ENCODE measurements at places on chromosomes 13 and 19.

DNA sequence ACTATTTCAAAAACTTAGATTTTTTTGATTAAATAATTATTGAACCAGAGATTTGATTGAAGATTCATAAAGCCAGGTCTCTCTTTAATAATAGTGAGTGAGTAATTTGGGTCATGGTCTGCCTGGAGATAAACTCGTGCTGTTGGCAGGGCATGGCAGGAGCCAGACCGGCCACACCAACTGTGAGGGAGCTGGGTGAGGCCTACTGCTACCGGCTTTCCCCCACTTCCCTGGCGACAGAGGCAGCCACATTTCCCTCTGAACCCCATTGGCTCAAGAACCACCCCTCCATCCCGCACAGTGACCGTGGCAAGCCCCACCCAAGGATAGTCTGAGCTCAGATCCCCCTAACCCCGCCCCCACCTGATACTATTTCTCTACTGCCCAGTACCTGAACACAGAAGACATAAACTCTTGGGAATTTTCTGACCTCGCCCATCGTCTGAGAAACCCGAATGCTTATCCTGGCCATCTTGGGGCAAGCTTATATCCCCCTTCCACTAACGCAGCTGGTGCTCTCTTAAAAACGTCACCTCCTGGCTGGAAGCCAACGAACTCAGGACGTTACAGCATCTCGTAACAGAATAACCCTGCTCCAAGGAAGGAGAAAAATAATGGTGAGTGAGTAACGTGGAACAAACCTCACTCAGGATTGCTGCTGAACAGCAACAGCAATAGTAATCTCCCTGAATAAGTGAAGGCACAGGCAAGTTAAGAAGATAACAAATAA lies 627.6 kb upstream of the PCDH9 start:
- no peak for DNase-seq

DNA sequence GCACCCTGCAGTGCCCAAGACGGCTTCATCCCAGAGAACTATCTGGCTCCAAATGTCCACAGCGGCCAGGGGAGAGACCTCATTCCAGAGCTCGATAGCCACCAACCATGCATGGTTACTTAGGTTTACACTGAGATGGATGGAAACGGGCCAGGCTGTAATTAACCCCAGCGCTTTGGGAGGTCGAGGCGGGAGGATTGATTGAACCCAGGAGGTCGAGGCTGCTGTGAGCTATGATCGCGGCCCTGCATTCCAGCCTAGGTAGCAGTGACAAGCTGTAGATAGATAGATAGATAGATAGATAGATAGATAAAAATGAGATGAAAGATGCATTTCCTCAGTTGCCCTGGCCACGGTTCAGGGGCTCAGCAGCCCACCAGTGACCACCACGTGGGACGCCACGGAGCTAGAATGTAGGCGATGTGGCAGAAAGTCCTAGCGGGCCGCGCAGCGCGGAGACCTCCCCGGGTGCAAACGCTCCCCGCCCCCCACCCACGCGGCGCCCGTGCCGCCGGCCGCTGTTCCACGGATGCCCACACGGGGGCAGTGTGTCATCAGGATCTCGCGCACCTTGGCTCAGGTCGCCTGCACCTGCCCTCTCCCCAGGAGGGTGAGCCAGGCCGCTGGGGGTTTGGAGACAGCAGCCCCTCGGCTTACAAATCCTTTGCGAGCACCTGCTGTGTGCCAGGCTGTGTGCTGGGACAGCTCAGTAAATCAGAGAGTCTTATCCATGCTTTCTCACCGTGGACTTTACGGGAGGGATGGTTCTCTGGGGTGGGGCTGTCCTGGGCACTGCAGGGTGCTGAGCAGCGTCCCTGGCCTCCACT lies 13.5 kb upstream of the TLE5 start:
- peak; percentile 73 for DNase-seq

DNA sequence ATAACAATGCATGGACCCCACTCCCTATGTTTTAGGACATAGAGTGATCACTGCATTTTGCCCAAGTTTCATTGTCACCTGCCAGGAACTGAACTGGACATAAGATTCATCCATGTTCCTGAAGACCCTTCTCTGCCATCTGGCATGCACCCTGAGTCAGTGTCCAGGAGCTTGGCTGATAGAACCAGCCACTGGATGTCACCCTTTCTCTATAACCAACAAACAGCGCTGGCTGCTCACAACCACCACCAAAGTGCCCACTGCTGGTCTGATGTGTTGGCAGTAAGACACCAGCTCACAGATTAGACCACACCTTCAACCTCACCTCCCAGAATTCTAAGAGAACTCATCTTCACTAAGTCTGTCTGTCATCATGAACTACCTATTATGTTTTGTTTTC lies 333.4 kb downstream of the ITGBL1 start:
- peak; percentile 63 for DNase-seq

- DNase-seq = no peak
These were observed 131.6 kb downstream of the COG6 start for GRCh38 chr13:39787086-39787487.

- DNase-seq = peak; percentile 18
These were observed 8.9 kb upstream of the OR1I1 start for GRCh38 chr19:15072930-15073647.

GRCh38 chr19:5358173-5358800 lies 17.7 kb upstream of the PTPRS start:
- no peak for DNase-seq

DNA sequence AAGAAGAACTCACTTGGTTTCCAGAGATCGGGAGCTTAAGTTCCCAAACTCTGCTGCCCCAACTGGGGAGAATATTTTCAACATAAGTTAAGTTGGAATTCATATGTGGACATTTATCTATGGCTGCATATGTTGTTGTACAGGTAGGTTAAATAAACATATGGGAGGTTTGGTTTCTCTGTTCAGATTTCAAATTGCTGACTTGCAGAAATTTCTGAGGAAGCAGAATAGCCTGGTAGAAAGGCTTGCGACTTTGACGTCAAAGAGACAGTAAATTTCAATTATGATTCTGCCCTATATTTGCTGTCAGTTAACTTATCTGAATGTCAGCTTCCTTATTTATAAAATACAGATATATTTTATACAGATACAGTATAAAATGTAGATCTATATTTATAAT lies 40.0 kb upstream of the TPP2 start:
- no peak for DNase-seq

GRCh38 chr19:36267061-36267845 lies 52.3 kb downstream of the ZNF146 start:
- no peak for DNase-seq

DNA sequence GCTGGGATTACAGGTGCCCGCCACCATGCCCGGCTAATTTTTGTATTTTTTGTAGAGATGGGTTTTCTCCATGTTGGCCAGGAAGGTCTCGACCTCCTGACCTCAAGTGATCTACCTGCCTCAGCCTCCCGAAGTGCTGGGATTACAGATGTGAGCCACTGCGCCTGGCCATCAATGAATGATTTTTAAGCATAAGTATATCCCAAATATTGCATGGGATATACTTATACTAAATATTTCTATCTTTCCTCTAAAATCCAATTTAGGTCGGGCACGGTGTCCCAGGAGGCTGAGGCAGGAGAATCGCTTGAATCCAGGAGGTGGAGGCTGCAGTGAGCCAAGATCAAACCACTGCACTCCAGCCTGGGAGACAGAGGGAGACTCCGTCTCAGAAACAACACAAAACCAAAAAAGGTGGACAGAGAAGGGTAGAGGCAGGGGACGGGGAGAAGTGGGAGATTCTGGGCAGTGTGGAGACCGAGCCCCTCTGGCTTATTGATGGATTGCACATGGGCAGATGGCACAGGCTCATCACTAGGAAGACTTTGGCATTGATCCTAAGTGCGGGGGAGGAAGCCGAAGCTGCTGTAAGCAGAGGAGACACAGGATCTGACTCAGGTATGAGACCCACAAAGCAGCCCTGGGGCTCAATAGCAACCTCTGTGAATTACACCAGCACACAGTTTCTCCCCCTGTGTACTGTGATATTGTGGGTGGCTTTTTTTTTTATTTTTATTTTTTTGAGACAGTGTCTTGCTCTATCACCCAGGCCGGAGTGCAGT lies 13.5 kb downstream of the ARRDC5 start:
- DNase-seq = no peak

DNA sequence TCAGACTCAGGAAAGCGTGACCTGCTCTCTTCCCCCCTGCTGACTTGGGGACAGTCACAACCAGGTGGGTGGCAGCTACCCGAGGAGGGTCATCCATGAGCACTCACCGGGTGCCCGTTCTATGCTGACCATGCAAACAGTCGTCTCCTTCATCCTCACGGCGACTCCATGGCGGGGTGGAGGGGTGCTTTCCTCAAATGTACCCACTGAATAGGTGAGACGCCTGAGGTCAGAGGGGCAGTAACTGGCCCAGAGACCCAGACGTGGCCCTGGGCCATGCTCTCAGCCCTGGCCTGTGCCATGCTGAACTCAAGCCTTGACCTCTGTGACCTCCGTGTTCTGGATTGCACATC lies 59.2 kb upstream of the TPM4 start:
- DNase-seq = no peak

DNA sequence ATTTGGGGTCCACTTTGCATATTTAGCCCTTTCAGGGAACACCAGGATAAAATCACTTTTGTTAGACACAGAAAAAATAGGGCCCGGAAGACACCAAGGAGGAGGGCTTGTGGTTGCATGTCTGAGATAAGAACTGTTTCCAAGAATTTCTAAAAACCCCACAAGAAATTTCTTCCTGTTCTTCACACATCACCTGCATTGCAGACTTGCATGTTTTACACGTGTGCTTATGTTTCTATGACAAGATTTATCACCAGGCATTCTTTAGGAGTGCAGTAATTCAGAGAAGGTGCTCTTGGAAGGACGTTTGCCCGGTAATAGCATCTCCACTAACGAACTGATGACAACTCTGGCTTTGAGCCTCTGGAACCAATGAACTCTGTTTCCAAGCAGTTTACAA lies 7.1 kb upstream of the ACTL9 start:
- DNase-seq = no peak

GRCh38 chr19:21915411-21915810 lies 79.4 kb upstream of the ZNF43 start:
- no peak for DNase-seq

GRCh38 chr13:68509734-68510621 lies 1279.8 kb upstream of the PCDH9 start:
- no peak for DNase-seq

DNA sequence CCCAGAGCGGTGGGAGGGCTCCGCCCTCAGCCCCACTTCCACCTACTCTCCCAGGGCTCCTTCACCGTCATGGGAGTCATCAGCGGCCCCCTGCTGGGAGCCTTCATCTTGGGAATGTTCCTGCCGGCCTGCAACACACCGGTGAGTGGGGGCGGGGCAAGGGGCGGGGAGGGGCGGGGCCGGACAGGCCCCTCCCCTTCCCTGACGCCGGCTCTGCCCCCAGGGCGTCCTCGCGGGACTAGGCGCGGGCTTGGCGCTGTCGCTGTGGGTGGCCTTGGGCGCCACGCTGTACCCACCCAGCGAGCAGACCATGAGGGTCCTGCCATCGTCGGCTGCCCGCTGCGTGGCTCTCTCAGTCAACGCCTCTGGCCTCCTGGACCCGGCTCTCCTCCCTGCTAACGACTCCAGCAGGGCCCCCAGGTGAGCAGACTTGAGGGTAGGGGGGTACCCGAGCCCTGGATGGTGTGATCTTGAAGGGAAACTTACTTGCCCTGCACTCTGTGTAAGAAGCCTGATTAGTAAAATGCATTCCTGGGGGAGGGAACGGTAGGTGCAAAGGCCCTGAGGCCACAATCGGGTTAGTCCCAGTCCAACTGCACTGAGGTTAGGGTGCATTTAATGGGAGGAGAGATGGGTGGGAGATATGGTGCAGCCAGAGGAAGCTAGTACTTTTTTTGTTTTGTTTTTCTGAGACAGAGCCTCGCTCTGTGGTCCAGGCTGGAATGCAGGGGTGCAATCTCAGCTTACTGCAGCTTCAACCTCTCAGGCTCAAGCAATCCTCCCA lies 12.1 kb downstream of the SLC5A5 start:
- no peak for DNase-seq

GRCh38 chr13:56066321-56066720 lies 1074.4 kb upstream of the PRR20A start:
- DNase-seq = no peak

- DNase-seq = no peak
These were observed 24.6 kb downstream of the CYP4F22 start for GRCh38 chr19:15532779-15533521.

DNA sequence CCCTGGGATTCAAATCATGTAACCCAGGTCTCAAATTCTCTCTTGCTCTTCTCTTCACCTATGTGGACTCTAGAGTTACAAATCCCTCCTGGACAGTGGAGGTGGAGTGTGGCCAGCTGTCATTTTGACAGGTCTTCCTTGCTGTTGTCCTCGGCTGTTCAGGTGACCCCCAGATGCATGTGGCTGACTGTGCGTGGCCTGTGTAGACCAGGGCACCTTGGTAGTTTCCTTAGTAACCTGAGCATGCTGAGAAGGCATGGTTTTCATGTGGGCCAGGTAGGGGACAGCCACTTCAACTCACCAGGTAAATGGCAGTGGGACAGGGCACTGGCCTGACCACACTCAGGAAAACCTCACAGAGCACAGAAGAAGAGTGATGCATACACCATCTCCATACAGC lies 155.0 kb upstream of the TSHZ3 start:
- no peak for DNase-seq

DNA sequence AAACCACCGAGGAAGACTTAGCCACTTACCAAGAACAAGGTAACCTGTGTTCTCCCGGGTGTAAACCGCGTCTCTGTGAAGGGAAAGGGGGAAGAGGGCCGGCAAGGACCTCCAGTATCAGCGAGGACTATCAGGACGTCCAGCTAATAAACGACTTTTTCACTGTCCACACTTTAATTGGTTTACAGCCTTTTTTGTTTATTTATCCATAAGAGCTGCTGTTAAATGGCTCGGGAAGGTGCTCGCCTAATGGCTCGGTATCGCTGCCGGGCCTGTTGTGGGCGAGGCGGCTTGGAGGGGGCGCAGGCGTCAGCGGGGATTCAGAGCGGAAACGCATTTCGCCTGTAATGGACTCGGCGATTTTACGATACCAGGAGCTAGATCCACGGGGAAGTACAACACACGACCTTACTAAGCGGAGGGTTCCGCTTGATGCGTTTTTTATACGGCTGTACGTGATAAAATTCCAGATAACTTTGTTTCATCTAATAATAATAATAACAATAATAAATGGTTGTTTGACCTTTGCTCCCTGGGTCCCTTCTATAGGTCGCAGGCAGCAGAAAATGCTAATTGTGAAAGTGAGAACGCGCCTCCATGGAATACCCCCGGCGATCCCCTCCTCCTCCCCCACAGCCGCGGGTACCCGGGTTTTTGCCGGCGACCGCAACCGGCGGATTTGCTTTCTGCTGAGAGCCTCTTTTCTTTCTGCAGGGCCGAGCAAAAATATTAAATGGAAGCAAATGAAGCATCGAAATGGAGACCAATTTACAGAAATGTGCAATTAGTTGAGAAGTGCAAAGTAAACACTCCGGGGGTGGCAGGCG lies 2.5 kb upstream of the PDX1 start:
- DNase-seq = no peak
